ENCODE measurements at places on chromosomes 2 and 18.

DNA sequence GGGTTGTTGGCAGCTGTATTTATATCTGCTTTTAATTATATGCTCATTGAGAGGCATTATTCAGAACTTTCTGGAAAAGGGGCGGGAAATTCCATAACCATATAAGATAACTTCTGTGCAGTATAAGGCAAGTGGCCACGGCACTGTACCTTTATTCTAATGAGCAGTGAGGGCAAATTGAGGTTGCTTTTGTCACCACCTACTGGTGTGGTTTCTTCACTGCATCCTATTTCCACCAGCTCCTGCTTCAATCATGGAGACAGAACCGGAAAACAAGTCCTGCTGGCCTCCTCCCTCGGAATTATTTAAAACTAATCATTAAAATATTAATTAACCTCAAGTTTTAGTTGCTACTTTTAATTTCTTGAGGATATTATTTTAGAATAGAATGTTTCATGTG lies 759.4 kb downstream of the CBLN2 start:
- DNase-seq, result peak; percentile 0

GRCh38 chr2:112645310-112646101 lies at the start of gene SLC20A1:
Gene SLC20A1 (plus strand): TSS chr2:112645939. CDS start chr2:112646829, 890 bp downstream.
- peak; percentile 95 for DNase-seq

- DNase-seq, result peak; percentile 64
Observed at GRCh38 chr18:12038639-12039539, 54.8 kb upstream of the ANKRD62 start.

GRCh38 chr2:38433607-38433975 lies 56.5 kb upstream of the ATL2 start:
- DNase-seq, result no peak

GRCh38 chr2:216740557-216741222 lies 45.3 kb upstream of the IGFBP5 start:
- DNase-seq, result no peak

DNA sequence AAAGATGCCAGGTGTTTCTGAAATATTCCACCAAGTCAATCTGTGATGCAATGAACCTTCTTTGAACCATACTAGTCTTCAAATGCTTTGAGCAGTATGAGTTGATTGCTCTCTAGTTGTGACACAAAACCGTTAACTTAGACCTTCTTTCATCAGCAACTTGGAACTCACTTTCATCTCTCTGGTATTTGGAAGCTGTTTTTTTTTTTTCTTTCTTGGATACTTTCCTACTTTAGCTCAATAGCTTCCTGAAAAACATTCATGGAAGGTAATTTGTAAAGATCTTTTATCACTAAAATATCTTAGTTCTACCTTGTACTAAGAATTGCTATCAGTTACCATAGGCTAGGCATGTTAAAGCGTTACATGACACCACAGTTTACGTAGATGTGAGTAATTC lies 1071.9 kb upstream of the CHAC2 start:
- no peak for DNase-seq

- DNase-seq, result peak; percentile 97
Observed at GRCh38 chr18:23302851-23303527, 150.1 kb upstream of the RIOK3 start.

GRCh38 chr2:140504601-140505000 lies 1626.2 kb downstream of the LRP1B start:
- DNase-seq, result peak; percentile 44

DNA sequence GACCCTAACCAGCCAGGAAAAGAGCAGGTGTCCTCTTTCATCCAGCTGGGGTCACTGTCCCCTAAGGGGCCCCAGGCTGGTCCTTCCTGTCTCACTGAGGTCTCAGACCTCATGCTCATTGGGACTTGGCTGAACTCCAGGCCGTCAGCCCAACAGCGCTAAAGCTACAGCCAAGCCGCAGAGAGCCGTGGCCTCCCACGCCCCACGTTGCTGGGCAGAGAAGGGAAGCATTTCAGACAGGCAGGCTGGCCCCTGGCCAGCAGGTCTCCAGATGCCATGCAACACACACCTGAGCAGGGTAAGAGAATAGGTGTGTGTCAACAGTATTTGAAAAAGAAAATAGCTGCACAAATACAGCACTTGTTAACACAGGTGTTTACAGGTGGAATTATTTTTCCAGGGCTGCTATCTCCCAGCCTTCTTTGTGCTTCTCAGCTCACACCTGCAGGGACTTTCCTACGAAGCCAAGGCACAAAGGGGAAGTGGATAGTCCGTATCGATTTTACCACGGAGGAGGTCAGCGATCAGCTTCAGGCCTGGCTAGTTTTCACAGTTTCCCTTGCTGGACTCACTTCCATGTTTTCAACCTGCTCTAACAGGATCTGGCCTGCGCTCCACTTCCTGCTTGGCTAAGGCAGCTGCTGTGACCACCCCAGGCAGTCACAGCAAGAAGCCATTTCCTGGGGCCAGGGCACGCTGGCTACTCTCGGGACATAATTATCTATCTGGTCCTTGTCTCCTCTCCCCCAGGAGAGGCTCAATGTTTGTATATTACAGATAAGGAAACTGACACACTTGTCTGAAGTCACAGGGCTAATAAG lies 156.1 kb upstream of the ID2 start:
- no peak for DNase-seq

GRCh38 chr2:189076120-189076519 lies 101.9 kb downstream of the COL3A1 start:
- no peak for DNase-seq

DNA sequence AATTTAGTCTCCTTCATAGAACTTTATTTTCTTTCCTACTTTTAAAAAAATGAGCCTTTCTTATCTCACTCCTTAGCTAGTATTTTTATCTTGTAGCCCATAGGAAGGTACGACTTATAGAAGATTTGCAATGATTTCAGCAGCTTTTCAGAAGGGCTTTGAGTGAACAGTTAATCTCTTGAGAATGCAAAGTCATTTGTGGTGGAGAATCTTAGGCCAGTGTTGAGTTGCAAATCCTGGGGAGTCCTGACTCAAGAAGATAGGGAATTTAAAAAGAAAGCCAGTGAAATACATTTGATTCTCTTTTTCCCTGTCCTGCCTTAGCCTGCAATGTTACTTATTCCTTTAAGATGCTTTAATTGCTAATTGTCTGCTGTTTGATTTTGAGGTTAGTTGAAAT lies 33.6 kb downstream of the LYPD6 start:
- peak; percentile 69 for DNase-seq

- DNase-seq, result no peak
Observed at GRCh38 chr18:79604205-79604912, 75.2 kb upstream of the CTDP1 start.

DNA sequence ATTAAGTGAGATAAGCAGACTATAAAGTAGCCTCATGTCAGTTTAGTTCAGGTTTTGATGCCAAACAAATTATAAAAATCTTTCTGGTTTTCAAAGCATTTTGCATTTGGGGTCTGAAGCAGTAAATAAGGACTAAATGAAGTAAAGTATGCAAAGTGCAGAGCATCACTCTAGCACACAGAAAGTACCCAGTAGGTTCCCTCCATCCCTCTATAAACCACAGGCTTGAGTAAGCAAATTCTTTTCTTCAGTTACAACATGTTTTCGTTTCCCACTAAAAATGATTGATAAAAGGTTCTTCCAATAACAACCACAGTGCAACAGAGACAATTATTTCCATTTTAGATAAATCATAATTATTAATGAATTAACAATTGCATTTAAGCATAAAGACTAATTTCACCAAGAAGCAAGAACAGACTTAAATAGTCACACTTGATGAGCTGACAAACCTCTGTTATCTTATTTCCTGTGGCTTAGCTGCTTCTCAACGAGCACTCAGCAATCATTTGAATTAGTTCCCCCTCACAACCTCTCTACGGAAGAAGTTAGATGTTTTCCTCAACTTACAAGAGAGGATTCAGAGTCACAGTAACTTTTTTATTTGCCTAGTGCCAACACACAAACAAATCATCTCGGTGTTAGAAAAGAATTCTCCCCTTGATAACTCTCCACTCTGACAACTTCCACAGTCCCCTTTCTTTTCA lies 249.8 kb downstream of the NBAS start:
- peak; percentile 22 for DNase-seq

GRCh38 chr2:126399001-126399400 lies 257.0 kb upstream of the GYPC start:
- DNase-seq, result no peak

GRCh38 chr18:63207143-63207790 lies 112.3 kb downstream of the BCL2 start:
- DNase-seq, result no peak

GRCh38 chr2:8571792-8572499 lies 109.9 kb upstream of the ID2 start:
- DNase-seq, result no peak

DNA sequence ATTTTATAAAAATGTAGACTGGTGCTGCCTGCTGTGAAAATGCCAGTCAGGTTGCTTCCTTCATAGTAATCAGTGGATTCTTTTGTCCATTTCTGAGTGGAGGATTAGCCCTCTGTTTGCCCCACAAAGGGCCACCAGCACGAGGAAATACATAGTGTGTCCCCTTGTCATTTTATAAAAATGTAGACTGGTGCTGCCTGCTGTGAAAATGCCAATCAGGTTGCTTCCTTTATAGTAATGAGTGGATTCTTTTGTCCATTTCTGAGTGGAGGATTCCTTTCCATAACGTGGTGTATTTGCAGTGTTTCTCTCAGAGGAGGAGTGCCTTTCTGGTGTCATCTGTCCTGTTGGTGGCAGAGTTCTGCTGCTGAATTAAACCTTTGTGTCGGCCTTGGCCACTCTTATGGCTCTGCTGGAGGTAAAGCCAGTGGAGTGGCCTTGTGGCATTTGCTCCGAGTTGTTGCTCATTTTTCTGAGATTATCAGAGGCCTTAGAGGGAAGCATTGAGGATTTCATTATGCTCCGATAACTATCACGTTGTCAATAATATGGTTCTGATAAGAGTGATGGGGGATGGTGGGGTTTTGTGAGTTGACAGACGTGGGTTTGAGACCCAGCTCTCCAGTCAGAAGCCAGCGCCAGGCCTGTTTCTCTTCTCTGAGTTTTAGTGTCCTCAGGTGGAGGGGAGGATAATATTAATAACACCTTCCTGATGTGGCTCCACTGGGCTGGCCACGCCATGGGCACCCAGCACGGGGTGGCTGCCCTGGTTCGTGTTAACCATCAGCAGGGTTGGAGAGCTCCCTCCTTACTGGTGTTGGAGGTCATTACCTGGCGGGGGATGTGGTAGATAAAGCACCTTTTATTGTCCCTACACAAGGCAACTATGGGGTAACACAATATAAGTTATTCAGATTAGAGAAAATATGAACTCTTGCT lies 96.6 kb downstream of the NEDD4L start:
- no peak for DNase-seq

GRCh38 chr2:33318456-33318855 lies 158.0 kb upstream of the RASGRP3 start:
- DNase-seq, result no peak

GRCh38 chr2:216875862-216876261 lies 16.0 kb upstream of the TNP1 start:
- no peak for DNase-seq

DNA sequence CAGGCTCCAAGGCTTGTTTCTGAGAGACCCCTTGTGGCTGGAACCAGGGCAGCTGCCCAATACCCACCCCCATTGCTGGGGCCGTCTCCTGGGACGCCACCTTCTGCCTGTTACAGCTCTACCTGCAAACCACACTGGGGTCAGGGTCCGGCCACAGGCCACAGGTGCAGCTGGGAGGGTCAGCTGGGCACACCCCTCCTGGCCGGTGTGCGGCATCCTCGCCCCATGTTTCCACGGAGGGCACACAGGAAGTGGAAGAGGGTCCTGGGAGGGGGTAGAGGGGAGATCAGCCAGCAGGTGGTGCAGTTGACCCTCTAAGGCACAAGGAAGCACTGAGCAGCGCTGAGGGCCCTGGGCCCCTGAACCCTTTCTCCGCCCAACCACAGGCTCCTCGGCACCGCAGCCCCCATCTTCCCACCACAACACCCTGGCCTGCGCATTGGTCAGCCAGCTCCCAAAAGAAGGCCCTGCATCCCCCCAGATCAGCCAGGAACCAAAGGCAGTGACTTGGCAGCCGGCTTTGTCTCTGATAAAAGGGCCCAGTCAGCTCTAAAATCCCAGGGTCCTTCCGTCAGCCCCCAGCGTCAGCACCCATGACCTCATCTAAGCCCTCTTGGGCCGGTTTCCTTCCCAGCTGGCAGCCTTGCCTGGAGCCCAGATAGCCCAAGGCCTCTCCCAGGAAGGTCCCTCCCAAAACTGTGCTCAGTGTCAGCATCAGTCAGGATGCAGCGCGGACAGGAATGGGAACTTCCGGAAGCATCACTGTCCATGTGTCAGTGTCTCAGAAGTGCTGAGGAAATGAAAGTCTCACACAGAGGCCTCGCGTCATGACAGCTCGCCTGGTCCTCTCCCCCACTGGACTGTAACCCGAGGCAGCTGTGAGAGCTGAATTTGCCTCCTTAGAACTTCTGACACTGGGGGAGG lies 1.7 kb downstream of the ERFE start:
- DNase-seq, result no peak

GRCh38 chr2:88483200-88483599 lies 30.7 kb upstream of the FOXI3 start:
- no peak for DNase-seq

DNA sequence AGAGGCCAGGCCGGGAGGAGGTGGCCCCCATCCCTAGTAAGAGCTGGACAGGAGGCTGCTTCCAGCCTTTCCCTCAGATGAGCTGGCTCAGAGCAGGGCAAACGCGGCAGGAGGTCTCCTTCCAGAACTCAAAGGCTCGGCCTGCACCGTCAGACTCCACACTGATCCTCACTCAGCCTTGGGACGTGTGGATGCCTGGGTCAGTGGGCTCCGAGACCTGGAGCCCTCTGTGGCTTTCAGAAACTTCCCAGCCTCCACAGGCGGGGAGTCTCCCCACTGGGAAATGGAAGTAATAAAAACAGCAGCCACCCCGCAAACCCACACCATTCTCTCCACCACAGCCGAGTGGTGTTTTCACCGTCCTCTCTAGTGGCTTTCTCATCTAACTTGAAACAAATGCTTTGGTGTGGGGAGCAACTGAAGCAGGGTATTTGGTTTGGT lies 54.3 kb downstream of the INPP5D start:
- DNase-seq, result no peak

DNA sequence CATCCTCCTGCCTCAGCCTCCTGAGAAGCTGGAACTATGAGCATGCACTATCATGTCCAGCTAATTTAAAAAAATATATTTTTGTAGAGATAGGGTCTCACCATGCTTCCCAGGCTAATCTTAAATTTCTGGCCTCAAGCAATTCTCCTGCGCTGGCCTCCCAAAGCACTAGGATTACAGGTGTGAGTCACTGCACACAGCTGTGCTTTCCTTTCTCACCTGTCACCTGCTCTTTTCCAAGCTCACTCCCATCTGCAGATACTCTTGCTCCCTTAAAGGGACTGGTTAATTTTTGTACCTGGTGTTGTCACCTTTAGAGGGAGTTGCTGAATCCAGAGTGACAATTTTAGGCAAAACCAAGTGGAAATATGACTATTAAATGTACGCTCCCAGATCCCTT lies 178.2 kb downstream of the LOXHD1 start:
- no peak for DNase-seq

DNA sequence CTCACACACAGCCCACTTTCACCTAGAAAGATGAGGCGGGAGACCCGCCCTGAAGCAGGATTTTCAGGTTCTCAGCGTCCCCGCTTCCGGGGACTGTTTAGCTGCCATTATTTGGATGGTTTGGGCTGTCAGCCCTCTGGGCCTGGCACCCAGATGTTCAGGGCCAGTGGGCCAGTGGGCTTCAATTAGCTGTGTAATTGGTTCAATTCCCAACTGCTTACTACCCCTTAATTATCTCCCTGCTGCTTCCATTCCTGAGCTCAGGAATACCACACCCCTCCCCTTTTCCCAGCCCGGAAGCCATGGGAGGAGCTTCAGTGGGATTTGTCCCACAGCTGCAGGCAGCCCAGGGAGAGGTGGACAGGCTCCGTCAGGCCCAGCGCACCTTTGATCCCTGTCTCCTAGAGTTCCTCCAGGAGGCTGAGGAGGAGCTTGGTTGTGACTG lies 114.1 kb upstream of the MYCN start:
- DNase-seq, result no peak

- DNase-seq, result peak; percentile 39
Observed at GRCh38 chr2:217978536-217979150, 24.2 kb downstream of the TNS1 start.

Data from fibroblast of skin of abdomen (primary cell).